Skin of body (tissue), 3 donors: ENCODE measurements at places on chromosomes 5 and 9. TPM values are rescaled to one million over a fixed set of nuclear protein-coding genes. Genes with fewer than 3 reads are reported as not detected.

SPACA9 gene
- 2.1 TPM for total RNA-seq

KIAA0825 gene
- 13.4 TPM for total RNA-seq

DNA sequence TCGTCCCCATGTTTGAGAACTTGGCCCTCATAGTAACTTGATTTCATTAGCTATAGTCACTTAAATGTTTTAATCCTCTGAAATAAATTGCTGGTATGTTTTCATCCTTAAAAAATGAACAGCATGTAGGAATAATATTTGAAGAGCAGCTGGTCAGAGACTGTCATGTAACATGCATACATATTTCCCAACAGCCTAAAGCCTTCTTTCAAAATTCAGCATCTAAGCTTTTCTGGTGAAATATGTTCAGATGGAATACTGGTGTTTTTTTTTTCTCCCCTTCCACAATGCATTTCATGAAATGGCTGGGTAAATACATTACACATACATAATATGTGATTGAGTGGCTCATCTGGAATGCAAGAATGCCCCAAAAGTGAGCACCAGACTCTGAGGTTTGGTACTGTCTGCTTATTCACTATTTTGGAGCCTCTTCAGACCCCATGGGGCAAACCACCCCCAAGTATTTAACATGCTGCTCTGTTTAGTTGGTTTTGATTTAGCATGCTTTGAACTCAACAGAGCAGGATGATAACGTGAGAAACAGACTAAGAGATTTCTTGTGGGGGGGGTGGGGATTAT, 94.0 kb downstream of the SMARCA2 start:
- DNase-seq = peak; percentile 59

OBP2B gene
- 0.30 TPM for total RNA-seq

GRCh38 chr9:7125231-7125630, 367.5 kb downstream of the KDM4C start:
- no peak for DNase-seq

- DNase-seq = no peak
Measured at GRCh38 chr5:90530736-90531487, 1.5 kb upstream of the LYSMD3 start.

DNA sequence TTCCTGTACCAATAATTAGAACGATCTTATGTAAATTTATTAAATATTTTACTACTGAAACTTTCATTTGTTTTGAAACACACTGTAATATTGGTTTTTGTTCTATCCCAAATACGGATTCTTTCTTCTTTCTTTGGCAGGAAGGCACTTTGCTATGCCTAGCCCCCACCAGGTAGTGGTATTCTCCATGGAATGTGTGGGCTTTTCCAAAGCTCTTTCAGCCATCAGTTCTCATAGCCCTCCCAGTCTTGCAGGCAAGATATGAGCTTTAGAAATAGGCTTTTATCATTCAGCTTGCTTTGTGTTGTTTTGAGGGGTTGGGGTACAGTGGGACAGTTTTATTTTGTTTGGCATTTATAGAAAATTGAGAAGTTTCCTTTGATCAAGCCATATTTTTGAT, 107.5 kb downstream of the DMXL1 start:
- DNase-seq = no peak

DNA sequence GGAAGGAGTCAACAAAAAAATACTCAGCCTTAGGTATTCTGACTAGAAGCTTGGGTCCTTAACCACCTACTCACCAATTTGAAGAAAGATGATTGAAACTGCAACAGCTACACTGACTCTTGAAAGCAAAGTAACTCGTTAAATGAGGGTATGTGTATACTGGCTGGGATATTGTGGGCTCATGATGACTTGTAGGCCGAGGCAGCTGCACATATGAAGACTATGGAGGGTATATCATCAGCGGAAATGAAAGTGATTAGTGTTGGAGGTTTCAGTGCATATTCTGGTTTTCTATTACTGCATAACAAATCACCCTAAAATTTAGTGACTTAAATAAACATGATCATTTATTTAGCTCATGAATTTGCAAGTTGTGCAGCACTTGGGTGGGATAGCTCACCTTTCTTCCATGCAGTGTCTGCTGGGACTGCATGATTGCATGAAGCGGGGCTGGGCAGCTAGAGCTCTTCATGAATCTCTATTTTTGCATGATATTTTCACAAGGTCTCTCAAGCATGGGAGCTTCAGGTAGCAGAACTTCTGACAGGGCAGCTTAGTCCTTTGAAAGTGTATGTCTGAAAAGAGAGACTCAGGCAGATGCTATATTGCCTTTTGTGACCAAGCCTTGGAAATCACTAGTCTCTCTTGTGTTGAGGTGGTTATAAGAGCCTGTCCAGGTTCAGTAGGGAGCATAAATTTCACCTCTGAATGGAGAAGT, 96.1 kb upstream of the CDKN2B start:
- no peak for DNase-seq

DNA sequence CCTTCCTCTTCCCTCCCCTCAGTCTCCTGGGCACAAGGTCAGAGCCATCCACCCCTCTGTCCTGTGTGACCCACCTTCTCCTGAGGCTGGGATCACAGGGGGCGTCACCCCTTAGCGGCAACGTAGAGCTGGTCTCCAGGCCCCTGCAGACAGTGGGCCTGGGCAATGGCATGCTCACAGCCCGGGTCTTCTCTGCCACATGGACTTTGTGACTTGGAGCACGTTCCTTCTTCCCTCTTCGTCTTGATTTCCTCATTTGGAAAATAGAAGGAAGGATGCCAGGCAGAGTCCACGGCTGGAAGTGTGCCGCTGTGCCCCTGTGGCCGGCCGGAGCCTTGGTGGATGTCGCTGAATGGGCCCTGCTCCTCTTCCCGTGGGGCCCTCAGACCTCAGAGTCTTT, 10.0 kb downstream of the RXRA start:
- DNase-seq = no peak

F2RL2 gene
- 12.3 TPM for total RNA-seq

FREM1 gene
- 30.9 TPM for total RNA-seq

DNA sequence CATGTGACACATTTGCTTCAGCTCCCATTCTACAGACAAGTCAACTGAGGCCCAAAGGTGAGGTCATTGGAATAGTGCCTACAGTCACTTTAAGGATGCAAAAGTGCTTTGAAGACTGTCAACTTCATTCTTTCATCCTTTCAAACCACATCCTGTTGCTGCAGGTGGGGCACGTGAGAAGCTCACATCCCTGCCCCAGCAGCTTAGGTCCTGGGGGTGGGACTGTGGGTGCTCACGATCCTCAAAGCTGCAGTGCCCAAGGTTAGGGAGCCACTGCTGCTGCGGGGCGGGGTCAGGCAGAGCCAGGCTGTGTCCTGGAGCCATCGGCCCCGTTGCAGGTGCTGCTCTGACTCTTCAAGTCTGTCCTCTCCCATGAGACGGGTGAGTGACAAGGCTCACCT, 57.9 kb upstream of the IER5L start:
- no peak for DNase-seq

DNA sequence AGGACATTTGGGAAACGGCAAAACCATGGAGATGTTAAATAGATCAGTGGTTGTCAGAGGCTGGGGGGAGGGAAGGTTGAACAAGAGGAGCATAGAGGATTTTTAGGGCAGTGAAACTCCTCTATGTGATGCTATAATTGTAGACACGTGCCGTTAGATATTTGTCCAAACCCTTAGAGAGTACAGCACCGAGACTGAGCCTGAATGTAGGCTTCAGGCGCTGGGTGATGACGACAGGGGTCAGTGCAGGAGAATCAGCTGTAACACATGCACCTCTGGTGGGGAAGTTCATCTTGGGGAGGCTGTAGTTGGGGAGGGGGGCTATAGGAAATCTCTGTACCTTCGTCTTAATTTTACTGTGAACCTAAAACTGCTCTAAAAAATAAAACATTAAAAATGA, 22.2 kb upstream of the CLPTM1L start:
- no peak for DNase-seq

DNA sequence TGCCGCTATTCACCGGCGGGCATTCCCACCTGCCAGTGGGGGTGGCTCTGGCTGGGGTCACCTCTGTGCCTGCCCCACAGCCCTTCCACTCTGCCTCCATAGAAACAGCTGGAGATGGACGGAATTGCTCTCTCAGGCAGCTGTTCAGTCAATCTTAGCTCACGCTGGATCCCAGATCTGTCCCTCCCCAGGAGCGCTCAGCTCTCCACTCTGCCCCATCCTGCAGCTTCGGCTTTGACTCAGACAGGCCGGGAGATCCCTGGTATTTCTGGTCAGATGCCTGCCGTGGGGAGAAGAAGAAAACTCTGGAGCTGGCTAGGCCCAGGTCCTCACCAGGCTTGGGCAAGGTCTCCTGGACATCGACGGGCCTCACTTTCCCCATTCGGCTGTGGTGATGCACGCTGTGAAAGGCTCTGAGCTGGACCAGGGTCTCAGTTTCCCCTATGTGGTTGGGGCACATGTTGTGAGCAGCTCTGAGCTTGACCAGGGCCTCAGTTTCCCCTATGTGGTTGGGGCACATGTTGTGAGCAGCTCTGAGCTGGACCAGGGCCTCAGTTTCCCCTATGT, 7.6 kb upstream of the SLC9A3 start:
- no peak for DNase-seq

C5 gene
- total RNA-seq = 10.3 TPM

DNA sequence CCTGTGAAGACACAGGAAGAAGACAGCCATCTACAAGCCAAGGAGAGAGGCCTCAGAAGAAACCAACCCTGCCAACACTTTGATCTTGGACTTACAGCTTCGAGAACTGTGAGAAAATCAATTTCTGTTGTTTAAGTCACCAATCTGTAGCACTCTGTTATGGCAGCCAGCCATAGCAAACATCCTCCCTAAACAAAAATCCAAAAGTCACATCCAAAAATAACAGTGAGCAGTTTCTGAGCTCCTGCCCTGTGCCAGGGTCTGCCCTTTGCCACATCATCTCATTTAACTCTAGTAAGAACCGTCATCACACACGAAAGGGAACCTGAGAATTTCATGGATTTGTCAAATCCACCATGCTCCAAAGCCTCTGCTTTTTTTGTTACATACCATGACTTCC, 118.8 kb downstream of the TRIM36 start:
- DNase-seq = no peak

ENTPD8 gene
- 0.10 TPM for total RNA-seq

C9 gene
- 0.10 TPM for total RNA-seq

- DNase-seq = no peak
Measured at GRCh38 chr9:18542837-18543405, 69.0 kb downstream of the ADAMTSL1 start.

DNA sequence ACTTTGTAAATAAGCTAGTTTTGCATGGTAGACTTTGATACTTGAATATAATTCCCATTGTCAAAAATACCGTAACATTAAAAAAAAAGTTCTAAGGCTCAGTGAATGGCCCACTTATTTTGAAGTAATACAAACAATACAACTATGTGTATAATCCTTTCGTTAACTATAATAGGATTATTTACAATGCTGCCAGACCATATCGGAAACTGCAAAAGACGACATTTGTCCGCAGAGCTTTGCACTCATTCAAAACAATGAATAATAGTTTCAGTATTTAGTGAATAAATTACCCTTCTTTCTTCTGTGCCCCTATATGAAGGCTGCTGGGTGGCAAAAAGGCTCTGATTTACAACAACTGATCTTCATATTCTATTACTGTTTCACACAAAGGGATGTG, 121.8 kb downstream of the DROSHA start:
- no peak for DNase-seq

- no peak for DNase-seq
Measured at GRCh38 chr5:87829217-87829551, 416.5 kb upstream of the CCNH start.

PNPLA7 gene
- total RNA-seq = 4.4 TPM

PROB1 gene
- total RNA-seq = 1.7 TPM

DNA sequence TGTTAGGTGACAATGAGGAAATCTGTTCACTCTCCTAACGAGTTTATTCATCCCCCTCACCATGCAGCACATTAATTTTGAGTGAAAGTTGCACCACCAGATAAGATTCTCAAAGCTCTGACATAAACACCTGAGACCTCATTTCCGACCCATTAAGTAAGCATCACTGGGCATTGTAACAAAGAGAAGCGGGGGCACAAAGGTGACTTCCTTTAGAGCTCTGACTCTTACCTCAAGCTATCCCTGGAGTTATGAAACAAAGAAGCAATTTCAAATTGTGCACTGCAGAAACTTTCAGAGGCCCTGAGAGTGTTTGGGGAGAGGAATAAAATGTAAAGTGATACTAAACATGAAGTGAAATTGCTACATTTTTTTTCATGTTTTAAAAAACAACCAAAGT, 29.5 kb downstream of the C5orf15 start:
- DNase-seq = no peak

FBP2 gene
- total RNA-seq = 5.5 TPM

- DNase-seq = no peak
Measured at GRCh38 chr9:4050916-4051315, 249.0 kb downstream of the GLIS3 start.

TPPP gene
- total RNA-seq = 1.1 TPM

GRCh38 chr9:68505681-68506409, 34.8 kb downstream of the TMEM252 start:
- no peak for DNase-seq

- no peak for DNase-seq
Measured at GRCh38 chr9:93118863-93119702, 15.0 kb downstream of the NINJ1 start.

DNA sequence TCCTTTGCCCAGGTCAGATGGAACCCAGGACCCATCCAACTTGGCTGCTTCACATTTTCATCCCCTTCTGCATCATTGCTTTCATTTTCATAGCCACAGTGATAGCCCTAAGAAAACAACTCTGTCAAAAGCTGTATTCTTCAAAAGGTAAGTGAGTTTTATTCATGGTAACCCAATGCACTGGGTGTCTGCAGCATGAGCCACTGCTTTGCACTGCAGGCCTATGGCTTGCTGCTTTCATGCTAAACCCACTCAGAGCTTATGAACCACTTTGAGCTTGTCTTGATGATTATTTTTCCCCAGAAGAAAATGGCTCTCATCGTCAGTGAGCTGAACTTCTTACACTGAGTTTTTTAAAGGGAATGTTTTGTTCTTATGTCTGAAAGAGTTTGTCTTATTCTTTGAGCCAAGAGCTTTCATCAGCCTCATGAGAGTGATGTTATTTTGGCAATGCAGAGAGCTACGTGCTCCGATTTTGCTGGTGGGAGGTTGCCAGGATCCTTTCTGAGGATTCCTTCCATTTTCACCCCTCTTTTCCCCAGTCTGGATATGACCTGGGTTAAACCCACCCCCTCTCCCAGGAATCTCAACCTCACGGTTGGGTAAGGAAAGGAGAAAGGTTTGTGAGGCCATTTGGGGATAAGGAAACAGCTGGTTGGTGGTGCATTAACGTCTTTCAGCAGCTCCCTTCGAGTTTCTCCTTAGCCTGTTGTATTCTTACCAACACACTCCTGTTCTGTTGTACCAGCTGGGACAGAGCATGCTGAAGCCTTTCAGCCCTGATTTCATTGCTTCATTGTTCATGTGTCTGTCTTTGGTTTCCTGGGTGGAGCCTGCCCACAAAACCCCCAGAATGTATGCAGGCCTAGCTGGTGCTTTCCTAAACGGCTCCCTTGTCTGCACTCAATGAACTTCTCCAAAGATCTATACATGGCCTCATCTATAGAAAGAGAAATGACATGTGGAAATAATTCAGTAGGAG, 47.6 kb downstream of the PDCD1LG2 start:
- peak; percentile 69 for DNase-seq

GRCh38 chr5:1291611-1292080, 3.2 kb downstream of the TERT start:
- no peak for DNase-seq
